A375 (cell line): ENCODE measurements at places on chromosomes 1 and 21. TPM values are rescaled to one million over a fixed set of nuclear protein-coding genes. Genes with fewer than 3 reads are reported as not detected.

GRIK3 gene
- not detected in 2 replicates for total RNA-seq

TDRD5 gene
- 0.04 and 0.40 TPM in 2 replicates for total RNA-seq

FAM177B gene
- total RNA-seq: not detected in 2 replicates

YRDC gene
- 82.0 and 83.1 TPM in 2 replicates for total RNA-seq

MYOG gene
- not detected in 2 replicates for total RNA-seq

DMRTA2 gene
- total RNA-seq: 0.11 and 0.24 TPM in 2 replicates

COA6 gene
- total RNA-seq: 68.1 and 68.7 TPM in 2 replicates
